ENCODE measurements at places on chromosomes 5 and 9. TPM values are rescaled to one million over a fixed set of nuclear protein-coding genes. Genes with fewer than 3 reads are reported as not detected.

LRRC70 gene
- total RNA-seq = 1.3 TPM

LSM11 gene
- 6.1 TPM for total RNA-seq

CNTNAP3B gene
- total RNA-seq = not detected

FREM1 gene
- not detected for total RNA-seq

PCDHB8 gene
- total RNA-seq = not detected

F12 gene
- 1.2 TPM for total RNA-seq

TLR4 gene
- 0.11 TPM for total RNA-seq

HDAC3 gene
- 80.8 TPM for total RNA-seq

TSSK1B gene
- total RNA-seq = not detected

OR1Q1 gene
- not detected for total RNA-seq

LYSMD3 gene
- total RNA-seq = 22.8 TPM

NEUROG1 gene
- total RNA-seq = not detected

PCSK1 gene
- total RNA-seq = not detected

UGT3A2 gene
- total RNA-seq = 0.18 TPM

SMIM3 gene
- total RNA-seq = 20.4 TPM

TMEFF1 gene
- 0.27 TPM for total RNA-seq

ITGA1 gene
- 4.6 TPM for total RNA-seq

EPB41L4B gene
- total RNA-seq = not detected

SLC6A19 gene
- total RNA-seq = not detected

RASGRF2 gene
- total RNA-seq = 7.9 TPM

FOXD4L5 gene
- total RNA-seq = not detected

DMRTA1 gene
- total RNA-seq = not detected

SPINK13 gene
- not detected for total RNA-seq

EIF4E1B gene
- not detected for total RNA-seq

COL15A1 gene
- 0.20 TPM for total RNA-seq

MEIKIN gene
- not detected for total RNA-seq

CD14 gene
- total RNA-seq = 0.32 TPM

HOMER1 gene
- 2.4 TPM for total RNA-seq

TAF7 gene
- total RNA-seq = 60.8 TPM
